ENCODE measurements at places on chromosomes 3 and 15.

GRCh38 chr3:194575484-194576210 is 57.6 kb downstream of the TMEM44 start:
- H3K27ac ChIP-seq = no peak overlapping the region
- H3K4me1 ChIP-seq = peaks cover 5% of the 10 kb centered on the region
- H3K4me3 ChIP-seq = no peak overlapping the region
- no peaks in the 10 kb centered on the region for H3K27me3 ChIP-seq
- no peaks in the 10 kb centered on the region for H3K36me3 ChIP-seq
- peak; percentile 77 for DNase-seq

GRCh38 chr3:136642711-136643110 is 109.5 kb downstream of the STAG1 start:
- no peak overlapping the region for H3K27ac ChIP-seq
- no peaks in the 10 kb centered on the region for H3K27me3 ChIP-seq
- DNase-seq = no peak
- no peak overlapping the region for H3K4me3 ChIP-seq
- no peaks in the 10 kb centered on the region for H3K36me3 ChIP-seq

DNA sequence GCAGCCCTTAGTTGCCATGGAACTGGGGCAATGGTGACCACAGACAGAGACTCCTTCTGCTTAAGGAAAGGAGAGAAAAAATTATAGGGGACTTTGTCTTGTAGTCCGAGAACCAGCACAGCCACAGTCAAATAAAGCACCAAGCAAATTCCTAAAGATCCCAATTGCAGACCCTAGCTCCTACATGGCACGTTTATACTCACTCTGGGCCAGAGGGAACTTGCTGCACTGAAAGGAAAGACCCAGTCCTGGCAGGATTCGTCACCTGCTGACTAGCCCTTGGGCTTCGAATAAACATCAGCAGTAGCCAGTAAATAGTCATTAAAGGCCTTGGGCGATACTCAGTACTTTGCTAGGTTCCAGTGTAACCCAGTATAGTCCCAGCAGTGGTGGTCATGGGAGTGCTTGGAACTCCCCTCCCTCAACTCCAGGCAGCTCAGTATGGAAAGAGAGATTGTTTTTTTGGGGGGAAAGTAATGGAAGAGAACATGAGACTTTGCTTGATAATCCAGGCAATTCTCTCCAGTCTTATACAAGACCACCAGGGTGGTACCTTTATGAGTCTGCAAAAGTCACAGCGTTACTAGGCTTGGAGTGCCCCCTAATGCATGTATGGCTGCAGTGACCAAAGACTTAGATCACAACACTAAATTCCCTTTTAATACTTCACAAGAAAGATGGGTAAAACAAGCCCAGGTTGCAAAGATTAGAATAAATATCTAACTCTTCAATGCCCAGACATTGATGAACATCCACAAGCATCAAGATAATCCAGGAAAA is 66.4 kb upstream of the AGTR1 start:
- no peak overlapping the region for H3K4me3 ChIP-seq
- H3K4me1 ChIP-seq = no peaks in the 10 kb centered on the region
- no peaks in the 10 kb centered on the region for H3K27me3 ChIP-seq
- peak; percentile 73 for DNase-seq

DNA sequence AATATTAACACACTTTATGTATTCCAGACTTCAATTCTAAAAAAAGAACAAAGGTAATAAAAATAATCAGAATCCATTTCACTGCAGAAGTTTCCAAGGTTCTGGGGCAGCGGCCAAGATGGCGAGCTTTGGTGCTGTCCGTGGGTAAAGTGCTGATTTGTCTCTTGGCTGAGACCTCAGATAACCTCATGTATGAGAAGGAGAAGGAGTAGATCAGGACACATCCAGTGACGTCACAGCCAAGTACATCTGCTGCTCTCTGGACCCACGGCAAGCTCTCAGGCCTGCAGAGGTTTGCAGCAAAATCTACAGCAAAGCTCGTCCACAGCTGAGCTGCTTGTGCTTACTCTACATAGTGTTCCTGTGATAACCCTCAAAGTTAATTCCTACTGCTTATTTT is 165.7 kb downstream of the MAGI1 start:
- no peaks in the 10 kb centered on the region for H3K27me3 ChIP-seq
- H3K4me3 ChIP-seq = no peak overlapping the region
- peaks cover 2% of the 10 kb centered on the region for H3K4me1 ChIP-seq

DNA sequence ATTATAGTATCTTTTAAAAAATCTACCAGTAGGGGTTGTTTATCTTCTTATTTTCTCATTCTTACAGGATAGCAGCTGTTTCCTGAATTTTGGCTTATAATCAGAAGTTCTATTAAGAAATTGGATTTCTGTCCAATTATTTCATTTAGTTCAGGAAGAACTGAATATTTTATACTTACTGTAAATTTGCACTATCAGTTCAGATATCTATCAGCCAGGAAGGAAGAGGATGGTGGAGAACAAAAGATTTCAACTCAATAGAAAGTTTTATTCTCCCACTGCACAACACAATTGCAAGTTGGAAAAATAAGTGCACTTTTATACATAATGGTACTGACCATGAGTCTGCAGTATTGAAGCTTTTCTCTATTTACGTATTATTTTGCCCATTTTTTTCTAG is 400.9 kb downstream of the PLOD2 start:
- H3K27ac ChIP-seq = no peak overlapping the region
- no peaks in the 10 kb centered on the region for H3K27me3 ChIP-seq
- no peak for DNase-seq

- H3K27me3 ChIP-seq = no peaks in the 10 kb centered on the region
- H3K27ac ChIP-seq = no peak overlapping the region
- no peak for DNase-seq
- no peaks in the 10 kb centered on the region for H3K36me3 ChIP-seq
- H3K4me1 ChIP-seq = no peaks in the 10 kb centered on the region
- H3K4me3 ChIP-seq = no peak overlapping the region
Observed at GRCh38 chr15:48784756-48785155, 26.1 kb downstream of the CEP152 start.

DNA sequence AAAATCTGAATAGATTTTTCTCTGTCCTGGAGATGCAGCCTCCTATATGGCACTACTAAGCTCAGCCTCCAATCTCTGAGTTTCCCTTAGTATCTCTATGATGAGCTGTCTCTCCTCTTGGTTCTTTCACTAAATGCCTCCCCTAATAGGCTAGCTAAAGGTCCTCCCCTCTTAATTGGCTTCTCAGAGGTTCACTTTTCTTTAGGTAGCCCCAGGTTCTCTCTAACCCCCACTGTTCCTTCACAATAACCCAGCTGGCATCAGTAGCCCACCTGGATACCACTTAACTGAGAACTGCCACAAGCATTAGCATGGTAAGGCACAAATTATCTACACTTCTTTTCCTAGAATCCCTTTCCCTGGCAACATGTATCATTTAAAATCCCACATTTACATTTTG is 523.2 kb downstream of the IGSF11 start:
- H3K4me3 ChIP-seq = no peak overlapping the region
- no peak for DNase-seq
- no peak overlapping the region for H3K27ac ChIP-seq
- H3K27me3 ChIP-seq = no peaks in the 10 kb centered on the region

- H3K27me3 ChIP-seq = no peaks in the 10 kb centered on the region
- H3K4me3 ChIP-seq = no peak overlapping the region
- no peak for DNase-seq
- H3K4me1 ChIP-seq = no peaks in the 10 kb centered on the region
Observed at GRCh38 chr3:159038405-159038804, 236.6 kb downstream of the MFSD1 start.

GRCh38 chr3:139611528-139611927 is 66.2 kb downstream of the NMNAT3 start:
- DNase-seq = no peak
- H3K27ac ChIP-seq = no peak overlapping the region
- no peaks in the 10 kb centered on the region for H3K36me3 ChIP-seq
- no peaks in the 10 kb centered on the region for H3K27me3 ChIP-seq
- no peaks in the 10 kb centered on the region for H3K4me1 ChIP-seq

DNA sequence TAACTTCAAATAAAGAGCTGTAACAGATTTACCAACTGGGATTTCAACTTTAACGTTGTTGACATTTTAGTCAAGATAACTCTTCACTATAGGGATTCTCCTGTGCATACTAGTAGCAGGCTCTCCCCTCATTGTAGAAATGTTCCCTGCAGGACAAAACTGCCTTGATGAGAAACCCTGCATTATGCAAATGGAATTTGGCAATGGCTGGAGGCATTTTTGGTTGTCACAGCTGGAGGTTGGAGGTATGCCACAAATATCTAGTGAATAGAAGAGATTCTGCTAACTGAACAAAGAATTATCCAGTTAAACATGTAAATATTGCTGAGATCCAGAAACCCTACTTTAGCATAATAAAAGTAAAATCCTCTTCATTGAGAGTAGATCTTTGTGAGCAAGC is 928.8 kb upstream of the ALCAM start:
- no peaks in the 10 kb centered on the region for H3K36me3 ChIP-seq
- no peaks in the 10 kb centered on the region for H3K27me3 ChIP-seq
- peak; percentile 78 for DNase-seq
- no peak overlapping the region for H3K27ac ChIP-seq
- H3K4me1 ChIP-seq = peaks cover 3% of the 10 kb centered on the region

DNA sequence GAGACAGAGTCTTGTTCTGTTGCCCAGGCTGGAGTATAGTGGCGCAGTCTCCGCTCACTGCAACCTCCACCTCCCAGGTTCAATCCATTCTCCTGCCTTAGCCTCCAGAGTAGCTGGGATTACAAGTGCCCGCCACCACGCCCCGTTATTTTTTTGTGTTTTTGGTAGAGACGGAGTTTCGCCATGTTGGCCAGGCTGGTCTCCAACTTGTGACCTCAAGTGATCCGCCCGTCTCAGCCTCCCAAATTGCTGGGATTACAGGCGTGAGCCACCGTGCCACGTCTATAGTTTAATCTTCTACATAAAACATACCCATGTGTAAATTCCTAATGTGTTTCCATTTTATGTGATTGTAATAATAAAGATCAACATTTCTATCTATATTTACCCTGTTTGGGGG is 1.7 kb downstream of the GALK2 start:
- H3K27ac ChIP-seq = no peak overlapping the region
- no peaks in the 10 kb centered on the region for H3K4me1 ChIP-seq
- no peaks in the 10 kb centered on the region for H3K36me3 ChIP-seq
- no peak overlapping the region for H3K4me3 ChIP-seq
- H3K27me3 ChIP-seq = no peaks in the 10 kb centered on the region

GRCh38 chr3:172325461-172325860 is 122.8 kb downstream of the GHSR start:
- no peak for DNase-seq
- H3K27ac ChIP-seq = no peak overlapping the region
- H3K4me1 ChIP-seq = peaks cover 2% of the 10 kb centered on the region
- H3K36me3 ChIP-seq = peaks cover 6% of the 10 kb centered on the region

- H3K36me3 ChIP-seq = no peaks in the 10 kb centered on the region
- H3K4me1 ChIP-seq = no peaks in the 10 kb centered on the region
- H3K27ac ChIP-seq = no peak overlapping the region
- H3K4me3 ChIP-seq = no peak overlapping the region
Observed at GRCh38 chr3:128360705-128361271, 105.9 kb downstream of the DNAJB8 start.

DNA sequence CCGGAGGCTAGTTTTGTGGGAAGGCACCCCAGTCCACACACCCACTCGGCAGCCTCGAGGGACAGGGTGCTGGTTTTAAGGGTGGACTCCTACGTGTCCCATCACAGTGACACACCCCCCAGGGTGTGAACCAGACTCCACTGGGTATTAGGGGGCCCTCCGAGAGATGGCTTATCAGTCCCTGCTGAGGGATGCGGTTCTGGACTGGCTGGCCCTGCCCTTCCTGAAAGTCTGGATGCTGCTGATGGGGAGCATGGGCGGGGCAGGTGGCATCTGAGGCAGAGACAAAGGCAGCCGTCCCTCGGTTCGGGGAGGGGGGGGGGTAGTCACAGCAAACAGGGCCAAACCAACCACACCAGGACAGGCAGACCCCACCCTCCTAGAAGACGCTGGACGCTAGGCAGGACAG is 939 bp upstream of the ULK3 start:
- peaks cover 3% of the 10 kb centered on the region for H3K4me1 ChIP-seq
- H3K27ac ChIP-seq = no peak overlapping the region
- no peaks in the 10 kb centered on the region for H3K27me3 ChIP-seq
- no peak for DNase-seq
- no peak overlapping the region for H3K4me3 ChIP-seq

- DNase-seq = no peak
- H3K4me3 ChIP-seq = no peak overlapping the region
- H3K4me1 ChIP-seq = no peaks in the 10 kb centered on the region
- H3K27ac ChIP-seq = no peak overlapping the region
- peaks cover 6% of the 10 kb centered on the region for H3K27me3 ChIP-seq
Observed at GRCh38 chr3:51949121-51949520, 6.1 kb upstream of the GPR62 start.

GRCh38 chr15:77446840-77447390 is 26.2 kb downstream of the HMG20A start:
- H3K27me3 ChIP-seq = no peaks in the 10 kb centered on the region
- H3K4me3 ChIP-seq = no peak overlapping the region
- no peak overlapping the region for H3K27ac ChIP-seq
- H3K4me1 ChIP-seq = no peaks in the 10 kb centered on the region
- no peaks in the 10 kb centered on the region for H3K36me3 ChIP-seq

- no peaks in the 10 kb centered on the region for H3K27me3 ChIP-seq
- no peak for DNase-seq
- no peaks in the 10 kb centered on the region for H3K36me3 ChIP-seq
Observed at GRCh38 chr15:41543521-41543870, 561 bp downstream of the RPAP1 start.

DNA sequence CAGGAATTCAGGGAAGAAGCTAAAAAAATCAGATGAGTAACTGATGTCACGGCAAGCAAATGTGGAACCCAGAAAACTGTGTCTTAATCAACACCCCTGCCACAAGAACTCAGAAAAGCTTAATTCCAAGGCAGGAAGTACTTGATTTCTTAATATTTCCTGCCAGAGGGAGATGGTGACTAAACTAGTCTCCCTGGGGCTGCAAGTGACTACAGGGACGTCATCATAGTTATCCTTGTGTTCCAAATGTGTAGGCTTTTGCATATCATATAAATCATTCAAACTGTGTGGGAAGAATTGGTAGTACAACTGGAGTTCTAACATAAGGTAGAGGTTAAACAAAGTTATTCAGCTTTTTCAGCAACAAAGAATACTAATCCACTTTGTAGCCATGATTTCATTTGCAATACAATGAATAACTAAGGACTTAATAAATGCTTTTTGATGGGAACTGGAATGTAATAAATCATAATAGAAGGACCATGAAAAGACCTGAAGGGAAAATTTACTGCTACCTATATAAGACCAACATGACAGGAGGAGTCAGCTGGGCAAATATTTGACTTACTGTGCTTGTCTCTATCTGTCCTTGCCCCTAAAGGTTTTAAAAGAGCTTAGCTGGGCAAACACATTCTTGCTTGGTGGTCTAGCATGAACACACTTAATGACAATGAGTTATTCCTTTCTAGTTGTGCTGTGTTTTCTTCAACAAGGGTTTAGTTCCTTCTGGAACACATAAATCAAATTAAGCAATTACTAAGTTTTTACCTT is 76.0 kb upstream of the NECTIN3 start:
- no peak overlapping the region for H3K27ac ChIP-seq
- H3K4me3 ChIP-seq = no peak overlapping the region
- H3K27me3 ChIP-seq = no peaks in the 10 kb centered on the region
- H3K4me1 ChIP-seq = no peaks in the 10 kb centered on the region

GRCh38 chr3:163481738-163482137 is 1596.6 kb downstream of the SI start:
- H3K36me3 ChIP-seq = no peaks in the 10 kb centered on the region
- H3K4me1 ChIP-seq = no peaks in the 10 kb centered on the region
- no peak overlapping the region for H3K27ac ChIP-seq
- no peak for DNase-seq
- H3K4me3 ChIP-seq = no peak overlapping the region
- H3K27me3 ChIP-seq = no peaks in the 10 kb centered on the region
